ENCODE measurements at places on chromosomes 4 and X.

DNA sequence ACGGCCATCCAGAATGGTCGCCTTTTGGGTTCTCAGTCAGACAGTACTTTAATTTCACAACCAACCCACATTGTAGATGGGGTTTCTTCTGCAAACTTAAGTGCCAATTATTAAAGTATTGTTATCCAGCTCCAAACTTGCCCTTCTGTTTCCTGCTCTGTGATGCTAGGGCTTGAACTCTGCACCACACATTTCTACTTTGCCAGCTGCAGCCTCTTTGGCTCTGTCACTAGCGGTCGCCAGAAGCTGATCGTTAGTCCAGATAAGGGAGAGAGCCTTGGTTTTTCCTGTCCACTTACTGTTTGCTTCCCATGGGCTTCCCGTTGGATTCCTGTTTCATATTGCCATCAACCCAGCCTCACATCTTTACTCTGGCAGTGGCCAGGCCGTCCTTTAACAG lies 196.6 kb downstream of the ASB9 start:
- no peak for DNase-seq

GRCh38 chr4:114208574-114209151 lies 229.2 kb upstream of the ARSJ start:
- DNase-seq, result no peak

DNA sequence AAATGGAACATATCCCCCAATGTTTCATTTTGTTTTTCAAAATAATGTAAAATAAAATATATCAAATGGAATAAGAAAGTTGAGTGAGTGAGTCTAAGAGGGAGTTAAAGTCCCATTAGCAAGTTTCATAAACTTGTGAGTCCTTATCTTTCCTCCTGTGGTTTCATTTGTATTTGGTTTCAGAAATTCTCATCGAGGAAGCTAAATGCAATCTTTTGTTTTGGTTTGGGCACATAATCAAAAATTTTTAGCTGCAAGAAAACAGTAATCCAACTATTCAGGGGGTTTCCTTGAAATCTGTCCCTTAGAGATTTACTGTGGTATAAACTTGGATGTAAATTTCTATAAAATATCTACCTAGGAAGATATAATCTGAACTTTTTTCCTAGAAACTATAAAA lies 124.2 kb downstream of the CAMK2D start:
- no peak for DNase-seq

DNA sequence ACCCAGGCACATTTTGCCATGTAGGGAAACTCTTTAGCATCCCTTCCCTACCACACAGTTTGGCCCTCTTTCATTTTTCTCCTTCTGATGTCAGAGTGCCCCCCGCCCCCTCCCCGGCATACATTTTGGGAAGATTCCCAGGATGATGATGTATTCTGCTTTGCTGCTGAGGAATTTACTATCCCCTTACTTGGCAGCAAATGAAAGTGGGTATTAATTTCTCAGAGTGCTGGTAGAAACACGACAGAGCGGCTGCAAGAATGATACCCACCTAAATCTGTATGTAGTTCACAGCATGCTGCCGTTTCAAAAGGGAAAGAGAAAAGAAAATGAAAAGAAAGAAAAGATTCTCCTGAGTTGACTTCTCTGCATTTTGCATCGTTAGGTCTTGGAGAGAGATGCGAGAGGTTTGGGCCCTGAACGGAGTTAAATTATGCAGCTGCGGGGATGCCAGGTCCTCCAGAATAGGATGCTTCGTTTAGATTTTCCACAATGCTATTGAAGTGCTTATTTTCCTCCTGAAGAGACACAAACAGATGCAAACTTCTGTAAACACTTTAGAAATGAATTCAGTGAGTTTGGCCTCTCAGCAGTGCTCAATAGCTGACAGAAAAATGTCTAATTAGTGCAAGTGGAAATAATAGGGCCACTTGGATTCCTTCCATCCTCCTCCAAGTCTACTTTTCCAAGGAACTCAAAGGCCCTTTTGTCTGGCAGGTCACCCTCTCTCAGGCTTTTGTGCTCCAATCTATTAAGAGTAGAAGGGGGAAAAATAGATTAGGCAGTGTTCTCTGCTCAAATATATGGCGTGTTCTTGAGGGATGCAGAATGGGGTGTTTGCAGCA lies 106.2 kb downstream of the ALPK1 start:
- no peak for DNase-seq

DNA sequence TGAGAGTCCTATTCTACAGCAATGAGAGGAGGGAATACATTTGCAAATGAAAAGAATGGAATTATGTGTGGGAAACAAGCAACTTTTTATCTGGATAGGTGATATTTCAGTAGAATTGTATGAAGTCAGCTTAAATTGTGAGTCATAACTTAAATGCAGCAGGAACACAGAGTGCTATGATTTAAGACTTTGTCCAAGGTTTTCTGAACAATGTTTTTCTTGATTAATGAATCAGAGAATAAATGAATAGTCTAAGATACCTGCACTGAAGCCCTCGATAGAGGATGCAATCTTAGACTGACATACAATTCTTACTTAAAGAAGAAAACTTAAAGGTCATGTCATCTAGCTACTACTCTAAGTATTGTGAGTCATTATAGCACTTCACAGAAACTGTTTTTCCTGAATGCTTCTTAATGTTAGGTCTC lies 8.0 kb downstream of the ARHGEF38 start:
- DNase-seq, result no peak

DNA sequence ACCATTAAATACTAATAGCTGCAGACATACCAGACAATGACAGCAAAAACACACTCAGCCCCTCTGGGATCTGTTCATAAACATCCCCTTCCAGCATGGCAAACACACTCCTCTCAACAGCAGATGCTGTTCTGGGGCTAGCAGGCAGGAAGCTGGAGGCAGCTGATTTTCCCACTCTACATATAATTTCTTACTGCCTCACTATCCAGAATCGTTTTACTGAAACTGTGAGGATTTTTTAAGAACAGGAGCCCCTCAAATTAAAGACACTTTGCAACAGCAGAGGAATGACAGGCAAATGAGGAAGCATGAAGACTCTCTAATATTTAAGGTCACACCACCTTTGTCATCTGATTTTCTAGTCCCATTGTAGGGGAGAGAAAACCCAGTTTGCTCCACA lies 2.2 kb downstream of the MAPK10 start:
- no peak for DNase-seq

DNA sequence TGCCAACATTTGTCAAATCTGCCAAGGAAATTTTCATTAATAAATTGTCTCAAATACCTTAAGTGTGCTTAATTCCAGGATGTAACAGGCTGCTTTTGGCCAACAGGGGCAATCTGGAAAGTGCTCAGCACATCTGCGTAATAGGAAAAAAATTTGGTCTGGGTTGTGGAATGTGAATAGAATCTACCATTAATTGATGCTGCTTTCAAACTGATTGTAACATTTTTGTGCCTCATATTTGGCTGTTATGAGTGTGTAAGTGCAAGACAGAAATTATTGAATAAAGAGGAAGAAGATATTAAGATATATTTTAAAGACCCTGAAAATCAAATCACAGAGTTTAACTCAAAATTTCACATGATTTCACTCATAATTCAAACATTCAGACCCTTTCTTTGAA lies 41.1 kb downstream of the REELD1 start:
- no peak for DNase-seq

DNA sequence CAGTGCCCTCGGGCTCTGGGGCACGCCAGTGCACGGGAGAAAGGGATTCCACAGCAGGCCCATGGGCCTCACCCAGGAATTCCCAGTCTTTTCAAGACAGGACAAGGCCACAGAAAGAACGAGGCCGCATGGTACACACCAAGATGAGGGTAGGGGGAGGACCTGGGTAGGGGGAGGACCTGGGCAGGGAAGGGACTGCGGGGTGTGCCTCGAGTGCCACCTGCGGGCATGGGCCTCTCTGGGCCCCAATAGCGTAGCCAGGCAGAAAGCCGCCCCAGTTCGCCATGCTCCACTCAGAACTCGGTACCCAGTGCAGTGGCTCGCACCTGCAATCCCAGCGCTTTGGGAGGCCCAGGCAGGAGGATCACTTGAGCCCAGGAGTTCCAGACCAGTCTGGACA lies 14.0 kb upstream of the DUSP9 start:
- DNase-seq, result no peak

Data from RWPE2 (cell line).